Activated CD4-positive, alpha-beta T cell treated with anti-CD3 and anti-CD28 coated beads for 36 hours (primary cell): ENCODE measurements at places on chromosomes 2 and 18.
A peak's percentile ranks its signal among the peaks of the same experiment; 100 is the strongest.

DNA sequence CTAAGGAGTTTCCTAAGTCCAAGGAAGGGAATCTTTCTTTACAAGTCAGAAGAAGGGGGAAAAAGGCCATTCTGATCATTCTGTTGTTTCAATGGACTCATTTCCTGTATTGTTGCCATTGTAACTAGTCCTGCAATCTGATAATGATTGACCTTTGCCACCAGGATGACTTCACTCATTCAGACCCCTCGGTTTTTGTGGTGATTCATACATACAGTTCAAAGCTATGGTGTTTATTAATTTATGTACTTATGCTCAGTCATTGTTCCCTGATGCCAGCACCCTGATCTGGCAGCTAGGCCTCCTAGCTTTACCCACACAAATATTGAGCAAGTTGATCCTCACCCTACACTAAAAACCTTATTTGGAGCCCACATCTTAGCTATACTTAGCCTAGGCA is 57.6 kb upstream of the ZNF519 start:
- peak; percentile 49 for DNase-seq

- DNase-seq: no peak
Observed at GRCh38 chr2:176781570-176782217, 430.9 kb upstream of the HNRNPA3 start.

DNA sequence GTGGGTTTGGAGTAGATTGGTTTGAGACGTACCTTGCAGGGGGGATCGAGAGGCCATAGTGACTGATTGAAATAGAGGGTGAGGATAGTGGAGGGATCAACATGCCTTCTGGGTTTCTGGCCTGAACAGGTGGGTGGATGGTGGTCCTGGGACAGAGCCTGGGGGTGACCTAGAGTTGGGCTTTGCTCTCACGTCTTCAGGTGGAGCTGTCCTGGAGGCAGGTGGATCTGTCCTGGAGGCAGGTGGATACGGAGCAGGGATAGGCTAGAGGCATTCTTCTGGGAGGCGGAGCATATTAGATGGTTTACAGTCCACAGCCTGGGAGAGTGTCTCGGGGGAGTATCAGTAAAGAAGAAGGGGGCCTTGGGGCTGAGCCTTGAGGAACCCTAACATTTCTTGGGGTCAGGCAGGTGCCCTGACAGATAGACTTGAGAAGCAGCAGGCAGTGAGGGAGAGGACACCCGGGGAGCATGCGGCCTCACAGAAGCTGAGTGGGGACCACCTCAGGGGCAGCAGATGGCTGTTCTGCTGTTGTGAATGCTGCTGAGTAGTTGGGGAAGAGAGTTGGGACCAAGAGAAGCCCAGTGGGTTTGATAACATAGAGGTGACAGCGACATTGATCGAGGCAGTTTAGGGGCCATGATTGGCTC is 1.6 kb downstream of the CAPN10 start:
- no peak for DNase-seq

- no peak for DNase-seq
Observed at GRCh38 chr2:20934236-20934635, 109.6 kb downstream of the APOB start.

GRCh38 chr2:11579867-11580659 is 46.2 kb downstream of the GREB1 start:
- DNase-seq: peak; percentile 22

DNA sequence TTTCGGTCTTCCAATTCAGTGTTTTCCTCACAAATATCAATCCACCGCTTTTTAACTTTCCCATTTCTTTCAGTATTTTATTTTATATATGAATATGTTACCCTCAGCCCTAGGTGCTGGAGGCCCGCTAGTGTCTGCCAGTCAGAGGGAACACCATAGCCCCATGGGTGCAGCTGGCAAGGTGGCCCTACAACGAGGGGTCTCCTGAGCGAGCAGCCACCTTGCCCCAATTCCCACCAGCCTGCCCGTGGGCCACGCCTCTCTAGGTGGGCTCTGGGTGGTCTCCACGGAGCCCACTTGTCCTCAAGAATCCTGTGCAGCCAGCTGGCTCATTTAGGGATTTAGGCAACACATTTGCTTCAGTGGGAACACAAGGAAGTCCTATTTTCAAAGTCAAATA is 72.5 kb upstream of the RGPD5 start:
- DNase-seq: no peak

- no peak for DNase-seq
Observed at GRCh38 chr18:42706029-42706608, 409.4 kb downstream of the RIT2 start.

DNA sequence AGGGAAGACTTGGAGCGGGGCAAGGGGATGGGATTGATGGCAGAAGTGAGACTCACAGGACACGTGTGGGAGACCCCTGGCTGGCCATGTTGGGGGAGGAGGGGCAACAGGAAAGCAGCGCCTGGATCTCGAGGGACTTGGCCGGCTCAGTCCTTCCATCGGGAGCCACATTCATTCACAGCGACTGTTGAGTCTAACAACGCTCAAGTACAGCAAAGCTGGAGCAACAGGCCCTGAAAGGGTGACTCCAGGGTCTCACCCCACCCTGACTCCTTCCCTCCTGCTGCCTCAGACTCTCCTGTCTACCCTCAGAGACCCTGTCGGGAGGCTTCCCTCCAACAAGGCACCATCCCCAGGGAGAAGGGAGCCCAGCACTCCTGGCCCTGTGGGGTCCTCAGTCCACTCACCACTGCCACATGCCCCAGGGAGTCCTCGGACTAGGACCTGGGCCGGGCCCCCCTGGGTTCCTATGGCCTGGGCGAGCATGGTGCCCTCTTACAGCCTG is 14.8 kb upstream of the ALPI start:
- no peak for DNase-seq

DNA sequence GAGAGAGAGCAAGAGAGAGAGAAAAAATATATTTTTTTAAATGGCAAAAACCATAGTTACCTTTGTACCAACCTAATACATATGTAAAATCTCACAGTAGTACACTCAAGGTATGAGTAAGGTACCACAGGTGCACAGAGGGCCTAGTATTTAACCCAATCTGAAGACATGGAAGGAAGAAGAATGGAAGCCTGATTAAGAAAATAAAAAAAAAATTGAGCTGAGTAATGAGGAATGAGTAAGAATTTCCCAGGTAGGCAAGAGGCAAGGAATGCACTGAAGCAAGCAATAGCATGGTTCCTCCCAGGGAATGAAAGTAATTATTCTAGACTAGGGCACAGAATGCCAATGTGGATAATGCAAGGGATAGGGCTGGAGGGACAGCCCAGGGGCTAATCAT is 294.2 kb downstream of the FIGN start:
- DNase-seq: no peak

DNA sequence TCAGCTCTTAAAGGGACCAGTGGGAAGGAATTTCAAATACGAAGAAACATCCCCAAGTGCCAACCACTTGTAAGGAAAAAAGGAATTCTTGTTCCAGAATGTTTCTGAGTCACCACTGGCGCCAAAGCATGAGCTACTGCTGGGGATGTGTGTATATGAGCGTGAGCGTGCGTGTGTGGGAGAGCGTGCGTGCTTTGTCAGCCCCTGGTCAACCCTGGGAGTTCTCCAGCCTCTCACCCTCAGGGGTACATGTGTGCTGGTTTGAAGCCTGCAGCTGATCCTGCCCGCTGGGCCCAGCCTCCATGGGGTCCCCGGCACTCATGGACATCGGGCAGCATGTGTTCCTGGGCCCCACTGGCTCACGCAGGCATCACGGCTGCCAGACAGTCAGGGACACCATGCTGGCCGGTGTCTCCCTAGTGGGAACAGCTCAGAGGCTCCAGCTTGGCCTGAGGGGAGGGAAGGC is 17.1 kb downstream of the HS6ST1 start:
- DNase-seq: no peak

GRCh38 chr2:42770288-42771131 is 6.6 kb upstream of the OXER1 start:
- DNase-seq: peak; percentile 27
